ENCODE measurements at places on chromosomes 16 and 17.

GRCh38 chr16:88941913-88942909 lies 34.8 kb downstream of the CBFA2T3 start:
- peak; percentile 20 for DNase-seq

- DNase-seq: peak; percentile 44
Observed at GRCh38 chr16:49564496-49565229, 191.1 kb downstream of the C16orf78 start.

- DNase-seq: peak; percentile 25
Observed at GRCh38 chr17:48215583-48216139, 108.1 kb downstream of the SNX11 start.

DNA sequence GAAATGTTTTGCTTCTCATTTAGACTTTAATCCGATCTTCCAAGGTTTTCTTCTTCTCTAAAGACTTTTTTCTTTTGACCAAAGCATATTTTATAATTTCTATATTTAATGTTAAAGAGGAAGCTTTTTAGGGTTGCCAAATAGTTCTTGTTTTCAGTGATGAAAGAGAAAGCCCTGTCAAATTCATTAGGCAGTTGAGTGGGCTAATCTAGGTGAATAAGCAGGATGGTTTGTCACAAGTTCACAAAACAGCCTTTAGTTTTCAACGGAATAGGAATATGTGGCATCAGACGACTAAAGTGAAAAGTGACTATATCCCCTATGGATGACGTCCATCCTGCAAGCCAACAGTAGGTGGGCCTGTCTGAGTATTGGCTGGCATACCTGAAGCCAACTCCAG lies 118.8 kb downstream of the NLK start:
- no peak for DNase-seq

- DNase-seq: no peak
Observed at GRCh38 chr17:14630046-14630445, 329.2 kb downstream of the HS3ST3B1 start.

DNA sequence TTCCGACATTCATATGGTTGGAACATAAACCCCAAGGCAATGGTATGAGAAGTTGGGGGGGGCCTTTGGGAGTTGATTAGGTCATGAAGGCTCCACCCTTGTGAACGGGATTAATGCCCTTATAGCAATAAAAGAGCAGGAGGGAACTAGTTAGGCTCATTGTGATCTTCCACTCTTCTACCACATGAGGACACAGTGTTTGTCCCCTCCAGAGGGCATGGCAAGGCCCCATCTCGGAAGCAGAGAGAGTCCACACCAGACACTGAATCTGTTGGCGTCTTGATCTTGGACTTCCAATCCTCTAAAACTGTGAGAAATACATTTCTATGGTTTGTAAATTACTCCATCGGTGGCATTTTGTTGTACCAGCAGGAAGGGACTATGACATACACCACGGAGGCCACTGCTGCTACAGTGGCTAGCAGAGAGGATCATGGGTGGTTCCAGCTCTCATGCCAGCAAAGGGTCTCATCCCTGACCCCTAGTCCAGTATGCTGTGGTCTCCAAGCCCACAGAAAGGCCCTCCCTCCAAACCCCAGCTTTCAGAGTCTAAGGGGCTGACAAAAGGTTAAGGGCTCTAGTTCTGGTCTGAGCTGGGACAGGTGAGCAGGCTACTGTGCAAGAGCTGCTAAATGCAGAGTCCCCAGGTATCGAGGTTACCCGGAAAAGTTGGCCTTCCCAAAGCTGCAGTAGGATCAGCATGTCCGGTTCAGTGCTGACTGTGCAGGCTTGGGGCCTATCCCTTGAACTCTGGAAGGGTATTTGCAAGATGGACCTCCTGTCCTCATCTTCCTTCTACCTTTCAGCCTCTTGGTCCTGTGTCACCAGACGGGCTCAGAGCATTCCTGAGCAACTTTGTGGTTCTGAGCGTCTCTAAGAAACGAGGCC lies 12.2 kb downstream of the CCR7 start:
- DNase-seq: peak; percentile 57

All from fibroblast of skin of back (primary cell).